LHCN-M2 (cell line): ENCODE measurements at places on chromosomes 5 and 9. TPM values are rescaled to one million over a fixed set of nuclear protein-coding genes. Genes with fewer than 3 reads are reported as not detected.

DNA sequence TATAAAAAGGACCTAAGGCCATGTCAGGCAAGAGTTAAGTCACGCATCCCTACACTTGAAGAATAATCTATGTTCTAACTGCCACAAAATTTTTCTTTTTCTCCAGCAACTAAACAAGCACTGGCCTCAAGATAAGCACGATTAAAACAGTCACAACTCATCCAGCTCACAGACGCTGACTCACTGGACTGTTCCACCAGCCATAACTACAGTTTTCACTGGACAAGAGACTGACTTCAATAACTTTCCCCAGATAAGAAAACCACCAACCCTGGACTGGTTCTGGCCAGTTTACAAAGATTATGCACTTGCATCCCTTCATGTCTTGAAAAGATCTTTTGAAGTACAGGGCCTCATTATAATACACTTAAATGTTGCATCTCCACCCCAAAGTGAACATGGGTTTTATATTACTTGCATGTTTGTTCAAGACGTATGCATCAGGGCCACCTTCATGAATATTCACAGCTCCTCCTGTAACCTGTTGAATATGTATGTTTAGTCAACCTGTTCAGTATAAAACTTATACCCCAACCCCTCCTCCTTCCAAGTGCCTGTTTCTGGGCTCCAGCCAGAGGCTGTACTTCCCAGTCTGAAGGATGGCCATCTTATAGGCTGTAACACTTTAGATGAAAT lies 129.3 kb upstream of the EPB41L4A start:
- DNase-seq = peak; percentile 44

DNA sequence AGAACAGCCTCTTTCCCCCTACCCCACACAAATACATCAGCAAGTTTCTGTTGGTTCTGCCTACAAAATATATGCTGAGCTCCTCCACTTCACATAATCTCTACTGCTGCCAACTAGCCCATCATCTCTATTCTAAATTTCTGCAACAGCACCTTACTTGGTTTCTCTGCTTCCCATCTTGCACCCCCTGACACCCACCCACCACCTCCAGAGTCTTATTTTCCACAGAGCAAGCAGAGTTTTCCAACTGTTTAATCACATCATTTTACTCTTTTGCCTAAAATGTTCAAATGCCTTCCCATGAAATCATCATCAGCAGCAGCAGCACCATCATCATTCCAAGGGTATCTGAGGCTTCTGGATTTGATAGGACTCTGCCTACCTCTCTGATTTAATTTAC lies 295.7 kb downstream of the CTNND2 start:
- no peak for DNase-seq

GRCh38 chr9:85960688-85961093 lies 19.7 kb downstream of the NAA35 start:
- peak; percentile 24 for DNase-seq

DNA sequence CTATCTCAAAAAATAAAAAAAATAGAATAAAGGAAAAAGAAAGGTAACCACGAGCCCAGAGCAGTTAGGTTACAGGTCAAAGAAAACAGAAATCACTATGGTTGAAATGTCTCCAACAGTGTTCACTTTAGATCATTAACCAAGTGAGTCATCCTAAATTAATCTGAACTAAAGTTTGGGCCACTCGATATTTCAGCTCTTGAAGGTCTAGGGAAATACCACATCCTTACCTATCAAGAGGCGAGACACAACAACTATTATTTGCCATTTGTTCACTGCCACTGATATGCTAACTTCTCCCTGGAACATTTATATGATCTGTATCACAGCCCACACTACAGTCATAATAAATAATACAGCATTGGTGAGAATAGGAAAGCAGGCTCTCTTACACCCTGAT lies 111.3 kb upstream of the NR5A1 start:
- no peak for DNase-seq

DNA sequence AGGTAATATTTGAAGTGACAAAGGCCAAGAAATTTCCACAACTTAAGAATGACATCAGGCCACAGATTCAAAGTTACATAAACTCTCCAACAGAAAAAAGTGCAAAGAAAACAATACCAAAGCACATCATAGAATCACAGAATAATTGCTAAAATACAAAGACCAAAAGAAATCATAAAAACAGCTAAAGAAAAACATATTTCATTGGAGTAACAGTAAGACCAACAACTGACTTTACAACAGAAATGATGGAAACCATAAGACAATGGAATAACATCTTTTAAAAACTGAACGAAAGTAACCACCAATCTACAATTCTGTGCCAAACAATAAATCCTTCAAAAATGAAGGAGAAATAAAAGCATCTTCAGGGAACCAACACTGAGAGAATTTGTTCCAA lies 38.3 kb downstream of the ZDHHC21 start:
- DNase-seq = peak; percentile 7

GRCh38 chr5:54637654-54638053 lies 120.1 kb downstream of the SNX18 start:
- no peak for DNase-seq

The OLFML2A gene
- total RNA-seq = 6.2 and 14.2 TPM in 2 replicates

The LECT2 gene
- not detected in 2 replicates for total RNA-seq
